Osteocyte (in vitro differentiated cells): ENCODE measurements at places on chromosomes 3 and 15. TPM values are rescaled to one million over a fixed set of nuclear protein-coding genes. Genes with fewer than 3 reads are reported as not detected.

Gene SERPINI2
- not detected in 2 replicates for total RNA-seq

Gene SEC11A
- total RNA-seq, result 201 and 202 TPM in 2 replicates

Gene PRC1
- total RNA-seq, result 33.9 and 46.4 TPM in 2 replicates

Gene GOLGA6D
- not detected in 2 replicates for total RNA-seq

Gene RTP3
- total RNA-seq, result not detected in 2 replicates

Gene AADACL2
- not detected in 2 replicates for total RNA-seq

Gene CCR3
- total RNA-seq, result not detected in 2 replicates

Gene GABRR3
- not detected in 2 replicates for total RNA-seq

Gene LRIG1
- total RNA-seq, result 60.8 and 64.2 TPM in 2 replicates

Gene GAP43
- total RNA-seq, result 2.3 and 3.2 TPM in 2 replicates

Gene P3H2
- total RNA-seq, result 132 and 143 TPM in 2 replicates
